ENCODE measurements at places on chromosomes 2 and 18.

DNA sequence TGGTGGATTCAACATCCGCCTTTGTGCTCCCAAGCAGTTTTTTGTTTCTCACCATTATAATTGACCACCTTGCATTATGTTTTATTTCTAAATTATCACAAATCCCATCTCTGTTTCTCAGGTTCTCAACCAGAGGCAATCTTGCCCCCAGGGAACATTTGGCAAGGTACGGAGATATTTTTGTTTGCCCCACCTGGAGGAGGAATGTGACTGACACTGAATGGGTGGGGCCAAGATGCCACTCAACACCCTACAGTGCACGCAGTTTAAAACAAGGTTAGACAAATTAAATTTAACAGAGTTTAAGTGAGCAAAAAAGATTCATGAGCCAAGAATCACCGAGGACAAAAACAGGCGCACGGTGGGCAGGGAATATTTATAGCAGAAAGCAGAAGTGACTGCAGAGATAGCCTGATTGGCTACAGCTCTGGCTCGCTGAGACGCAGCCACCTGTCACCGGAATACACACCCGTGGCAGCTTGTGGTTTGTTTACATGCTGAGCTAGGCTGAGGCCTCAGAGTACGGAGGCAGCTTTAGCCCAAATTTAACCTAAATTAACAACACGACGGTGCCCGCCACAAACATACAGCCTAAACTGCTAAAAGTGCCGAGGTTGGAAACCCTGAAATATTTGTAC is 150.0 kb upstream of the ALKAL2 start:
- DNase-seq = no peak

DNA sequence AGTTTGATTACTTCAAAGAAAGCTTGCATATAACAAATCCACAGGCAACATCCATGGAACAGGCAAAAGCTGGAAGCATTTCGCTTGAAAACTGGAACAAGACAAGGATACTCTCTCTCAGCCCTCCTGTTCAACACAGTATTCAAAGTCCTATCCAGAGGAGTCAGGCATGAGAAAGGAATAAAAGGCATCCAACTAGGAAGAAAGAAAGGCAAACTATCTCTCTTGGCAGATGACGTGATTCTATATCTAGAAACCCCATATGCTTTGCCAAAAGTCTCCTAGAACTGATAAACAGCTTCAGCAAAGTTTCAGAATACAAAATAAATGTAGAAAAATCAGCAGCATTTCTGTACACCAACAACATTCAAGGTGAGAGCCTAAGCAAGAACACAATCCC is 34.1 kb upstream of the MC4R start:
- DNase-seq = no peak

DNA sequence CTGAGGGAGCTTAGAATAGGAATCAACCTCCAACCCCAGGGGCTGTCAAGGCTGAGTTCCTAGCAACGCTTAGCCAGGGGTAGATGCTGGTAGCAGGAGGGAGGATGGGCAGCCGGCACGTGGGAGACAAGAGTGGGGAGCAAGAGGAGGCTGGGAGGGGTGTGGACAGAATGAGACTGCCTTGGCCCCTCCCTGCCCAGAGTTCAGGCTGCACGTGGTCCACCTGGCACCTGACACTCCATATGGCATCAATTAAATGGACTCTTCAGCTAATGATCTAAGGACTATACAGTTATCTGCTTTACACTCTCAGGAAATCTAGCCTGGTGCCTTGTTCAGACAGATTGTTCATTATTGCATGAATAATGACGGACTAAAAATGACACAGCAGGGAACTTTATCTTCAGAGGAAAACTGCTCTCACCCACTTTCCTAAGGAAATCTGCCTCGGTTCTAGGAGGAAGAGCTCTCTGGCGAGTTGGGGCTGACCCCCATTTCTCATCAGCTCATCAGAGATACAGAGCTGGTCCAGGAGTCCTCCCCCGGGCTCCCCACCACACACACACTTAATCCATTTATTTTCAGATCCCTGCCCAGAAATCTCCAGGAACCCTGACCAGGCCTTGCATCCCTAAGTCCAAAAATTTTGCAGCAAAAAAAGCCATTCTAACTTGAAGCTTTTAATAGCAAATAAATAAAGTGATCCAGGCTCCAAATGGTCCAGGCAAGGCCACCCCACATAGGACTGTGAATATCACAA is 102.1 kb upstream of the CDC42EP3 start:
- no peak for DNase-seq

GRCh38 chr2:173959909-173960308 is 5.3 kb downstream of the SP3 start:
- DNase-seq = no peak

DNA sequence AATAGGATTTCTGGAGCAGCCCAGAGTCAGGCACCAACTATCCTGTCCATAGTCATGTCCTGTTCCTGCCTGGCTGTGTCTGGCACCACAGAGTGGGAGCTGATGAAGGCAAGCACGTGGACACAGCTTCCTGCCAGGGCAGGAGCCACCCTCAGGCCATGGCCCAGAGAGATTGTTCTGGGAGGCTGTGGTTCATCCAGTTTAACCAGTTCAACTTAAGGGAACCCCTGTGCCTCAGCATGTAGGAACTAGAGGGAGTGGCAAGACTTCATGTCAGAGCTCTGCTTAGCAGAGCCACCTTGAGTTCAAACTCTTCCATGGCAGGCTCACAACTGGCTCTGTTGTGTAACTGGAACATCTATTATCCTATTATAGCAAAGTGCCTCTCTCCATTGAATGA is 73.2 kb upstream of the NCKAP5 start:
- DNase-seq = peak; percentile 12

DNA sequence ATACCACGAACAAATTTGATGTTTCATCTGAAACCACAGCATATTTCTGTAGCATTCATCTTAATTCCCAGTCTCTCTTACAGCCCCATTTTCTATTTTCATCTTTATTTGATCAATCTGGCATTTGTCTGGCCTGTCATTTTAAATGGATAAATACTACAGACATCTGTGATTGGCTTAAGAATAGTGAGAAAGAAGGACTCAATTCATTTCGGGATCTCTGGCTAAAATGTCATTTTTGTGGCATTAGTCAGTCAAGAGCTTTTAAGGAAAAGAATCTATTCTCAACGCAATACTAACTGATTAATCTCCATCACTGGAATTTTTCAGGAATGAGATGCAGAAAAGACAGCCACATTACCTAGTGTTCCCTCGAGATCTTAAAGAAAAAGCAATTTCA is 585.9 kb downstream of the IRS1 start:
- DNase-seq = peak; percentile 65

All from mesenchymal stem cell (in vitro differentiated cells and primary cell).